ENCODE measurements at places on chromosomes 5 and 9. TPM values are rescaled to one million over a fixed set of nuclear protein-coding genes. Genes with fewer than 3 reads are reported as not detected.

The MGAT1 gene
- 103 TPM for total RNA-seq

The CENPK gene
- 104 TPM for total RNA-seq

The OR1Q1 gene
- total RNA-seq, result not detected

The IFNA13 gene
- total RNA-seq, result not detected

The PCDHB12 gene
- total RNA-seq, result not detected

The INSL6 gene
- not detected for total RNA-seq

The CCDC183 gene
- total RNA-seq, result 0.88 TPM

Data from OCI-LY7 (cell line).